ENCODE measurements at places on chromosomes 11 and 22.

GRCh38 chr22:22520667-22521602 is 865 bp upstream of the ZNF280A start:
- DNase-seq = no peak

DNA sequence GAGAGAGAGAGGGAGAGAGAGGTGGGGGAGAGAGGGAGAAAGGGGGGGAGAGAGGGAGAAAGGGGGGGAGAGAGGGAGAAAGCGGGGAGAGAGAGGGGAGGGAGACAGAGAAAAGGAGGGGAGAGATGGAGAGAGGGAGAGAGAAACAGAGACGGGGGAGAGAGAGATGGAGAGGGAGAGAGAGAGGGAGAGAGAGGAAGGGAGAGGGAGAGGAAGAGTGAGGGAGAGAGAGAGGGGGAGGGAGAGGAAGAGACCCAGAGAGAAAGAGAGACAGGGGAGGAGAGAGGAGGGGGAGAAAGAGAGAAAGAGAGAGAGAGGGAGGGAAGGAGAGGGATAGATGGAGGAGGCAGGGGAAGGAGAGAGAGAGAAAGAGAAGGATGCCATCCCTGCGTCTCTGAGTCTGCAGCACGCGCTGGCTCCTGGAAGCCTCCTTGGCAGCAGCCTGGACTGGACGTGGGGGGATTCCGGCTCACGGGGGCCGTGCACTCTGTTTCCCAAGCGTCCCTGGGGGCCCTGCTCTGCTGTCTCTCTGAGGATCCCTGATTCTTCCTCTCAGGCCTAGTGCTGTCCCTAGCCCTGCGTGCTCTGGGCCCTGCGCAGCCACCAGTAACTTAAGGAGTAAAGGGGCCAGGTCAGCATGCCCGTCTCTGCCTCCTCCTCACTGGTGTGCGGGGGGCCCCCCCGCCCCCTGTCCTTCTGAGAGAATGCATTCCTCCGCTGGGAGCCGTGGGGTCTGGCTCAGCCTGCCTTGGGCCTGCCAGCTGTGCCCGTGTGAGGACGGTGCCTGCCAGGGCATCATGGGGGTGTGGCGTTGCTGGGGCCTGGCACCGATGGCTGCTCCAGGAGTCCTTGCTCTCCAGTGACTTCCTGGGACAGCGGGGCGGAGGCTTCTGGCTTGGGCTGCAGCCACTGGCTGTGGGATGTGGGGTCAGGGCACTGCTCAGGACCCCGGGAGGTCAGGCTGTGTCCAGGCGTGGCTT is 429.5 kb downstream of the TBC1D22A start:
- DNase-seq = no peak

- DNase-seq = no peak
Measured at GRCh38 chr22:31637447-31637890, 24.5 kb downstream of the PISD start.

DNA sequence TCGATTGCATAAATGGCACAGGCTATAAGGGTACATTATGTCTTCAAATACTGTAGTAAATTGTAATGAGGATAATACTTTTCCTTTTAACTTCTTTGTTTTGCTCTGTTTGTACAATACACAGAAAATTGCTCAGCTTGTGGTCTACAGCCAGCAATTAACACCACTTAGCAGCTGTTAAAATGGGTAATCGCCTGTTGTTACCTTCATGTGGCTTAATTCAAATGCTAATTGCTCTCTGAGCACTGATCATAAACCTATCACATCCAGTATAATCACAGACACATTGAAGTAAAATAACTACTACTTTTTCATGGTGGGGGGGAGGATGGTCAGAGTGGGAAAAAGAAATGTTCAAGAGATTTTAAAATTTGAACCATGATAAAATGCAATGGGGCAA is 1164.1 kb upstream of the CNTN5 start:
- DNase-seq = no peak

- DNase-seq = no peak
Measured at GRCh38 chr11:73072935-73073481, 69.1 kb downstream of the FCHSD2 start.

DNA sequence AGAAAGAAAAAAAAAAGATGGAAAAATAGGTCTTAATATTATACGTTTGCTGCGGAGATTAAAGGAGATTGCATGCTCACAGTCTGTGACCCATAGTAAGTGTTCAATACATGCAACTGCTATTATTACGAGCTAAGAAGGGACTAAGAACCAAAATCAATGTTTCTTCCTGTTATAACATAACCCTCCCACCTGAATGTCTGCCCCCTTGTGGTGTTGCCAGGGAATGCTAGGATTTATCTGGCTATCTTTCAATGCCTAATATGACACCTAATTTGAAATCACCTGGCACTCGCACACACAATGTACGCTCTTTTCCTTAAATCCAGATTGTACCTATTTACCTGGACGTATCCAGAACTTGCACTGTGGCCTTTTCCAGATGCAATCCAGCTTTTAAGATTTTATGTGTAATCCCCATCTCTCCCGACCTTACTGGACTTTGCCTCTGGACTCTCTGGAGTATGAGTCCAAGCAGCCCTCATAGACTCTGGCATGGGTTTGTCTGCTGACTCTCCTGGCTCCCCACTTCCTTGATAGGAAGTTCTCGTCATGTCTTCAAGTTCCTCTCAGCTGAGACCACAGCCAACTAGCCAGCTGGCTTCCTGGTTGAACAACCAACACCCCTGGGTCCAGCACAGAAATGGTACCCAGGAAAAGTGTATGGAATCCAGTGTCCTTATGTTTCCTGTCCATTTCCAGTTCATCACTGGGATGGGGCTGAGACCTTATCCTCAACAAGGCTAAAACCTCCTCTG is 151.5 kb downstream of the CCDC34 start:
- DNase-seq = no peak

DNA sequence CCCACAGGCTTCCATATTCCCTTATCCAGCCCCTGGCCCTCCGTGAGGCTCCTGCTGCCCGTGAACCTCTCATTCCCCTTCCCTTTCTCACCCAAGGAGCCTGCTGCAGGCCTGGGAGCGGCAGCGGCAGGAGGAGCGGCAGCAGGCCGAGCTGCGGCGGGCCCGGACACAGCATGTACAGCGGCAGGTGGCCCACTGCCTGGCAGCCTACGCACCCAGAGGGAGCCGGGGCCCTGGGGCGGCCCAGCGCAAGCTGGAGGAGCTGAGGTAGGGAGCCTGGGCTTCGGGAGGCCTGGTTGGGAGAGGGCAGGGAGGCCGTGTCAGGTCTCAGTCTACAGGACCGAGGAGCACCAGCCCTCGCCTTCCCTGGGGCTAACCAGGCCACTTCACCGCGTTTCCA is 8.1 kb upstream of the SART1 start:
- no peak for DNase-seq

DNA sequence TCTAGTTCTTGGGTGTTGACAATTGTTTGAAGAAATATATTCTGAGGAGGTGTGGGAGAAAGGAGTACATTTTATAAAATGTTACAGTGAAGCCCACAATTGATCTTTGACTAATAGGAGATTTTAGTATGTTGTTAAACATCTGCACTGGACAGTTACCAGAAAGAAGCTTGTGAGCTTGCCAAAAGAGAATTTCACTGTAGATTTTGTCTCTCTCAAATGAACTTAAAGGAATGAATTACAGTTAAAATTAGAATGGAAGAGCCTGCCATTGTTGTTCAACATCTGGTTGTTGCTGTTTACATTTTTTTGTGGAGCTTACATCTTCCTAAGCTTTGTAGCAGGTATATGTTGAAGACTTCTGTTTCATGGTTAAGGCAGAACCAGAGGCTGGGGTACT is 620.5 kb upstream of the CCDC179 start:
- DNase-seq = no peak

- no peak for DNase-seq
Measured at GRCh38 chr11:120023551-120023950, 114.4 kb downstream of the TRIM29 start.

DNA sequence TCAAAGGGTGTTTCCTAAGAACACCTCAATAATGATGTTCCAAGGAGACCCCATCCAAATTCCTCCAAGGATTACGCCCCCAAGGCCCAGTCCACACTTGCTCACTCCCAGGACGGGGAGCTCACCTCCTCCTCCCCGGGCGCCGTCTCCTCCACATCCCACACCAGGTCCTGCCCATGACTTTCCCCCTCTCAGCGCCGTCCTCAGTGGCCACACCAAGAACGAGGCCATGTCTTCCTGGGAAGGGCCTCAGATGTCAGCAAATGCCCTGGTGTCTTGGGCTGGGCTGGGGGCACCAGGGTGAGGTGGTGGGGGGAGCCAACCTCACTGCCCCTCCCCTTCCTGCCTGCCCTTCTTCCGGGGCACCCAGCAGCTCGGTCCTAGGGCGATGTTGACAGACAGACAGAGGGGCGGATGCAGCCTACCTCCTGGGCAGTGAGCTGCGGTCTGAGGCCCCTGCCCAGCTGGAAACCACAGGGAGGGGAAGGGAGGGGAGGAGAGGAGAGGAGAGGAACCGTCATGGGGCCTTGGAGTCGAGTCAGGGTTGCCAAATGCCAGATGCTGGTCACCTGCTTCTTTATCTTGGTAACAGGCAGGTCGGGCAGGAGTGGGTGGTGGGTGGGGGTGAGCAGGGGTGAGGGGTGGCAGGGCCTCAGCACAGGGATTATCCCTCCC is at the start of the genes C11orf21 and TSPAN32:
C11orf21 (minus strand) TSS at position 288 of the 675 bp plus-strand sequence; CDS start at position 178, 110 bp downstream.
TSPAN32 (plus strand) TSS at position 383 of the 675 bp plus-strand sequence; CDS start at position 520, 137 bp downstream.
- no peak for DNase-seq

Measured in hypothalamus (tissue), 51 donors.